ENCODE measurements at places on chromosomes 5 and 9.

DNA sequence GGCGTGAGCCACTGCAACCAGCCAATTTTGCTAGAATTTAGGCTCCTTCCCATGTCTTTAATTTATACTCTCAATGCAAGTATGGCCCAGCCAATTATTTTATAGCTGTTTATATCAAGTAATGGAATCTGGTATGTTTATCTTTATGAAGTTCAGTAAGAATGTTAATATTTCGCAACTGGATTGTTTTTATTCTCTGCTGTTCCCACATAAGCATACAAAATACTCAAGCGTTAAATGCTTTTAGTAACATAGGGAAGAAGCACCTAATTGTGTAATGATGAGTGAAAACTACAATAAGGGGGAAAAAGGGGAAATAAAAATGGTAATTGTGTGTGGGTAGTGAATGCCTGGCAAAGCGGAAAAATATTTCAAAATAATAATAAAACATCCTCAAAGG, 21.3 kb downstream of the PWWP2A start:
- DNase-seq: no peak

- DNase-seq: no peak
These were observed 4.6 kb upstream of the TRAF2 start for GRCh38 chr9:136881691-136882108.

DNA sequence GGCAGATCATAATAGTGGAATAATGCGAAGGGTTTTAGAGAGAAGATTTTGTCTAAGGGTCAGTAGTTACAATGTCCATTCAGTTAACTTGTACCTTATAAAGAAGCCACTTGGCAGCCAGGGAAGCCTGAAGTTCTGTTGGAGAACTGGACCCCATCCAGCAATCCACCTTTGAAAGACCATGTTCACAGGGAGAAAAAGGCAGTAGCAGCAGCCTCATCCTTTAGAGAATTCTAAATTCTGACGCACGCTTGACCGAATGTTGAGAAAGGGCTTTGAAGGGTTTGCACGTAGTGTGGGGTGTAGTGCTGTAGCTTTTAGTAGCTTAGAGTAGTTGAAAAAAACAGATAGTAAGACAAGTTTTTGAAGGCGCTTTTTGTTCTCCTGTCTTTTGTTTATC, 42.8 kb downstream of the MCCC2 start:
- no peak for DNase-seq

DNA sequence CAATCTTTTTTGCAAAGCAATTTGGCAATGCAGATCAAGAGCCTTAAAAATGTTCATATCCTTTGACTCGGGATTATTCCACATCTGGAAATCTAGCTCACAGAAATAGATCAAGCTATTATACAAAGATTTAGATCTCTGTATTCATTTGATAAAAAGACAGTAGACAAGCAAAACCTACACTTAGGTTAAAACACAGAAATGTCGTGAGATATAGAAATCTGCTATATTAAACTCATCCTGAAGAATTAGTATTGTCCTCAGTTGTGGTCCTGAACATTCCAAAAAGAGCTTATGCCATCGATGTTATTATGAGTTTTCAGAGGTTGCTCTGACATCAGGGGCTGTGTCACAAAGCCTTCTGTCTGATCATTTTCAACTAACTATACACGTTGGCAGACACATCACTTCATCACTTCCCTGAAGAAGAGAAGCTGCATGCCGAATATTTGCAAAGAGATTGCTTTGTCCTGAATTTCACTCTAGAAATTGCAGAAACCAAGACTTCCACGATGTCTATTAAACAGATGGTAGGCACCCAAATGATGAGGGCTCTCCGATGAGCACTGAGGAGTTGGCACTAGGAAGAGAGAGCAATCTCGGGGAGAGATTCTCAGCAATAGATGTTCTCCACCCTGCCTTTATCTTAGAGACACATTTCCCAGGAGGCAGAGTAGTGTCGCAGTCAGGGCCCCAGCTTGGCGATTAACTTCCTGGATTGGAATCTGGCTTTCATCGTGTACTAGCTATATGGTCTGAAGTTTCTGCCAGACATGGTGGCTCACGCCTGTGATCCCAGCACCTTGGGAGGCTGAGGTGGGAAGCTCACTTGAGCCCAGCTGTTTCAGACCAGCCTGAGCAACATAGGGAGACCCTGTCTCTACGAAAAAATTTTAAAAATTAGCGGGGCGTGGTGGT, 1.9 kb upstream of the UBTD2 start:
- DNase-seq: no peak

DNA sequence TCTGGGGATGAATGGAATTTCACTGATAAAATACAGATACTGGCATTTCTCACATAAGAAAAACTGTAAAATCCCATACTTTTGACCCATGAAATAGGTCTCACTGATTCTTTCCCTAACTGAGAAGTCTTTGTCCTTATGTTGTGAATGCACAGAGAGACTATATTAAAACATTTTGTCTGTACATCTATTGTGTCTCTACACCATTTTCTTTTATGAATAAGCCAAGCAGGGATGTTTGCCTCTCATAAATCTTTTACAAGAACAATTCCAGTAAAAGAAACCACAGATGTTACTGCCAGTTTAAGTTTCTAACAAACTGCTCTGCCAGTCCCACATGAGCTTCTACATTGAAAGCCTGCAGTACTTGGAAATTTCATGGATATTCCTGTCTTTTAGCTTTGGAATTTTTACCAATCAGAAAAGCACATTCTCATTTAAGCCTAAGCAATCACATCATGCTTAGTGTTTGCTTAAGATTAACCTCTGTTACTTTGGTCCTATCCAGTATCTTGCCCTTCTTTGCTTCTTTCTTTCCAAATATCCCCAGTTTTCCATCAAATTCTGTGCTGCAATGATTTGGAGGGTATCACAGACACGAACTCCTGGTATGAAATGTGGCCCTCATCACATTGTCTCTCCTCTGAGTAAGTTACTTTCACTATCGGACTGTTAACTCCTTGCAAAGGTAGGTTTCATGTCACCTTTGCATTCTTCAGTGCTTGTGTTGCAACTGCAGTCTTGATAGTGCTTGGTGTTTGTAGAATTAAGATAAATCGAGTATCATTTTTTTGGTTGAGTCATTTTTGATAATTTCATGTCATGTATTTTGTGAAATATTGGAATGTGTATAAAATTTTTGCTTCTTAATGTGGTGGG, 415.1 kb upstream of the ADAMTSL1 start:
- no peak for DNase-seq
